ENCODE measurements at places on chromosomes 11 and 22.

DNA sequence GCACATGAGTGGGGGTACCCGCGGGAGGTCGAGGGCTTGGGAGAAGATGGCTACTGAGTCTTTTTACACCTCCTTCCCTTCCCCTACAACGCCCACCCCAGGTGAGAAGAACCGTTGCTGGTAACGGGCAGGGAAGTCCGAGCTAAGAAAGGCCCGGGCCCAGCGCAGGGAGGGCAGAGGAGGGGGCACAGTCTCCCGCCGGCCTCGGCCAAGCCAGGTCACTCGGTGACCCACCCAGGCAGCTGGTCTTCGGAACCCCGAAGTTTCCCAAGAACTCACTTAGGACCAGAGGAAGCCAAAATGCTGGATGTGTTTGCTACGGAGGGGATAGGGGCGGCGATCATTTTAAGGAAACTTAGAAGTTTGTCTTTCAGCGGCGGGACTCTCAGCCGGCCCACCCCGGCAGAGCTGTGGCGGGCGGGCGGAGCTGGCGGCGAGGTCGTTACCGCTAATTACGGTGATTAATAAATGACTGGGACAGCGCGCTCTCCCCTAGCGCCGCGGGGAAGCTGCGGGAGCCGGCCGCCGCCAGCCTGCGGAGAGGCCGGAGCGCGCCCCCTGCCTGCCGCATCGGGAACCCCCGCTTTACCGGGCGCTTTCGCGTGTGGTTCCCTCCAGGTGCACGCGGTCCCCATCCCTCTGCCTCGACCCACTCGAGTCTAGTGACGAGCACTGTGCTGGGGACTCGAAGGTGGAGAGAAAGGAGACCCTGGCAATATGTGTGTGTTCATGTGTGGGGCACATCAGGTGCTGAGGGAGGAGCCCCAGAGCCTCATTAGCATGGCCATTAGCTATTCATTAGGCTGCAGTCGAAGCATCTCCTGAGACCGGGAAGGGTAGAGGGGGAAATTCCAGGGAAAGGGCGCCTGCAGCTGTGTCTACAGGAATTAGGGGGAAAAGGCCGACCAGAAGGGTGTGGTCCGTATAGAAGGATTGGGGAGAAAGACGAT lies 945 bp downstream of the ROBO3 start:
- DNase-seq, result no peak

- no peak for DNase-seq
These were observed at the start of gene OR4D9 for GRCh38 chr11:59510941-59511589. Gene OR4D9 (plus strand): TSS chr11:59511539. CDS start chr11:59514913, 3,374 bp downstream.

DNA sequence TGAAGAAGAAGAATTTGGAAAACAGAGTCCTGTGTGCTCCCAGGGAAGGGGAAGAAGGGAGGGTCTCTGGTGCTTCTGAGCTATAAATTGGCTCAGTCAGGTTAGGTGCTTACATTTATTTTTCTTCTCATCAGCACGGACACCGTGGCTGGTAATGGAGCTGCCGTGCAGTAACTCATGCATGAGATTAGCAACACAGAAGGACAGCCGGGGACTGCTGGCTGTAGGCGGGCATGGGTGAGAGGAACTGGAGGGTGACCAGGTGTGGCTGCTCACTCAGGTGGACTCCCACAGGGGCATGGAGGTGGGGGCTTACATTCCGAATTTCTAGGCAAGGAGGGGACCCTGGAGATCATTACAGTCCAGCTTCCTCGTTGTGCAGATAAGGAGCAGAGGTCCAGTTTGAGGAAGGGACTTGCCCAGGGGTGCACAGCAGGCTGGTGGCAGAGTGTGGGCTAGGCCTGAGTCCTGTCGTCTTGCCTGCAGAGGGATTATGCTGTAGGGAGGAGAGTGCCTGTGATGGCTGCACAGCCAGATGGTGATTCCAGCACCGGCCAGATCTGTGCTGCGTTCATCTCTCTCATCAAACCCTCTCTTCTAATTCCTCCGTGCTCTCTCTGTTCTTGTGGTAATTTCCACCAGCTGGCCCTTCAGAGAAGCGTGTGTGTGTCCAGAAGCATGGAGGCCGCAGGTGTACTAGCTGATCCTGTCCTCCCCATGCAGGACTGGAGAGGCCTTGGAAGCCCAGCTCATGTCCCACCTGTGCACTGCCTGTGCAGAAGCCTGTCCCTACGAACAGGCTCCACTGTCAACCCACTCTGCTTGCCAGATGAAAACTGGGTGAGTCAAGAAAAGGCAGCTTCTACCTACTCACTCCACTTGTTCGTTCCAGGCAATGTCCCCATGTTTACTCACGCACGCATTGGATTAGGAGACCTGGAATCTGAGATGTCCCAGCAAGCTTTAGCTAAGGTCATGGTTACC lies 78.9 kb downstream of the NTM start:
- DNase-seq, result no peak

- no peak for DNase-seq
These were observed 380.0 kb downstream of the INSC start for GRCh38 chr11:15494740-15495139.

- no peak for DNase-seq
These were observed 74.2 kb downstream of the ZBTB16 start for GRCh38 chr11:114133548-114134329.

DNA sequence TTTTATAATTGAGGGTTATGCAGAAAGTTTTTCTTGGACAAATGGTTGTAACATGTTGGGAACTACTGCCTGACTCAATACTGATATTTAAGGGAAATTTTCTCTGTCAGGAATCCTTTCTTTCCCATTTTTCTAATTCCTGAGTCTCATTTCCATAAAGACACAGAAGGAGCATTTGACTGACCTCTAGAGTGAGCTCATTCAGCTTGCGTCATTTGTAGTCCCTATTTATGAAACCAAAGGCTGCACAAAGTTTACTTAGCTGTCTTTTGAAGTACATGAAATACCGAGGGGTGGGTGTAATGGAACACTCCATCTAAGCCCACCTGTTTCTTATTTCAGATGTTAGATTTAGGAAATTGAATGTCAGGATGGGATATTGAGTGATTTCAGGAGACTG lies 359.5 kb upstream of the C11orf87 start:
- no peak for DNase-seq

DNA sequence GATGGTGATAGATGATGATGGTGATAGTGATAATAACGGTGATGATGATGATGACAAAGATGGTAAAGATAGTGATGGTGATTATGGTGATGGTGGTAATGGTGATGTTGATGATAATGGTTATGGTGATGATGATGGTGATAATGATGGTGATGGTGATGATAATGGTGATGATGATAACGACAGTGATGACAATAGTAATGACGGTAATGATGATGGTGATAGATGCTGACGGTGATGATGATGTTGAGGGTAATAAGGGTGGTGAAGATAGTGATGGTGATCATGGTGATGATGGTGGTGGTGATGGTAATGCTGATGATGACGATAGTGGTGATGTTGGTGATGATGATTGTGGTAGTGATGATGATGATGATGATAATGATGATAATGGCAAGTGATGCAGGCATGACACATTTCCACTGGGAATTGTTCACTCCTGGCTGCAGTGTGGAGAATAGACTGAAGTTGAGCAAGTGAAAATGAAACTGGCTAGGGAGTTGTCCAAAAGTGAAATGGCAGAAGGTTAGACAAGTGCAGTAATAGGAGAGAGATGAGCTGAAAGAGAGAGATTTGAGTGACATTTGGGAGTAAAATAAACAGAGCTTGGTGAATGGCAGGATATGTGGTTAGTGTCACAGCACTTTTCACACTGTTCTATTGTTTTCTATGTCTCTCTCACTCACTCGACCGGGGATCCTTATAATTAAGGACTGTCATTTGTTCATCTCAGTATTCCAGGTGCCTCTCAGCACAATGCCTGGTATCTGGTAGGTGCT lies 992.5 kb downstream of the OPCML start:
- DNase-seq, result no peak

- DNase-seq, result no peak
These were observed 1727.5 kb downstream of the LRRC4C start for GRCh38 chr11:39732001-39732400.

DNA sequence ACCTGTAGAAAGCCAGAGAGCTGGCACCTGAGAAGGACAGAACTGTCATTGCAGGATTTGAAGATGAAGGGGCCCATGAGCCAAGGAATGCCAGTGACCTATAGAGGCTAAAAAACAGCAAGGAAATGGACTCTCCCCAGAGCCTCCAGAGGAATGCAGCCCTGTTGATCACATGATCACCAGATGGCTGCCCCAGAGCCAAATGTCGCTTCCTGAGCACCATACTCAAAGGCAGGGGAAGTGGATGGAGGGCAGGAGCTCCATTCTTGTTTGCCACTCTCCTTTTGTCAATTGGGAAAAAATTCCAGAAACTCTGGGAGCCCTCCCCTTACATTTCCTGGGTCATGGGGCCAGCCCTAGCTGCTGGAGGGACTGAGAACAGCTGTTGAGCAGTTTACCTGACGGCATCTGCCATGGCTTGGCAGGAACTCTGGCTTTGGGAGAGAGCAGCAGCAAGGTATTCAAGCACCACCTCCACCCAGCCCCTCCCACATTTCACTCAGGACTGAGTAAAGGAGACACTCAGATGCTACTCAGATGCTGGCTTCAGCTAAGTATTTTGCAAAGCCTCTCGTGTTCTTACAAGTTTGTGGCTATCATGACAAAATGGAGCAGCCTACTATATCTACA lies 46.9 kb downstream of the DKK3 start:
- no peak for DNase-seq

- DNase-seq, result no peak
These were observed 661.7 kb downstream of the TBC1D22A start for GRCh38 chr22:47423861-47424820.

DNA sequence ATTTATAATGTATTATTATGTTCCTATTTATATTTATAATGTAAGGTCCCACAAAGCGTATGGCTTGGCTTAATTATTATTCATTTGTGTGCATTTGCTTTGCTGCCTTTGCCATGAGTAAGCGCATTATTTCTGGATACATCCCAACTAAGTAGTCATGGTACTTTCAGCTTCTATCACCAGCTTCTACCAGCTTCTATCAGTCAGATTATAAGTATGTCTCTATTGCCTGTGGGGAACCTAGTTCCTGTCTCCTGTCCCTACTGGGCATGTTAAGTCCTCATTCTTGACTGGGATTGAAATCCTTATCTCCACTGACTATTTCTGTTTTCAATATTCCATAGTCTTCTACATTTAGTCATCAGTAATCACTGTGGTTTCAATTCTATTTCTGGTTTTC lies 33.5 kb upstream of the OR10W1 start:
- DNase-seq, result no peak

DNA sequence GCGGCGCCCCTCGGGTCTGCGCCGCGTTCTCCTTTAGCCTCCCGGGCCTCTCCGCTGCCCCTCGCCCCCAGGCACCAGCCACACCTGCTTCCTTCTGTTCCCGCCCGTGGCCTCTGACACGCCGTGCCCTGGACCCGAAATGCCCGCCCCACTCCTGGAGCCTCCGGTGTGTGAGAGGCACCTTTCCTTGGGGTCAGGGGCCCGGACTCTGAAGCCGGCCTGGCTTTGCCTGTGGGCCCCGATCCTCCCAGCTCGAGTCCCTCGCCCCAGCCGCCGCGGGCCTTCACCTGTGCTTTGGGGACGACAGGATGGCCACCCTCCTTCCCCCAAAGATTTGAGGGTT lies 661 bp upstream of the CDPF1 start:
- no peak for DNase-seq

GRCh38 chr11:2508793-2509192 lies 64.0 kb downstream of the KCNQ1 start:
- no peak for DNase-seq

DNA sequence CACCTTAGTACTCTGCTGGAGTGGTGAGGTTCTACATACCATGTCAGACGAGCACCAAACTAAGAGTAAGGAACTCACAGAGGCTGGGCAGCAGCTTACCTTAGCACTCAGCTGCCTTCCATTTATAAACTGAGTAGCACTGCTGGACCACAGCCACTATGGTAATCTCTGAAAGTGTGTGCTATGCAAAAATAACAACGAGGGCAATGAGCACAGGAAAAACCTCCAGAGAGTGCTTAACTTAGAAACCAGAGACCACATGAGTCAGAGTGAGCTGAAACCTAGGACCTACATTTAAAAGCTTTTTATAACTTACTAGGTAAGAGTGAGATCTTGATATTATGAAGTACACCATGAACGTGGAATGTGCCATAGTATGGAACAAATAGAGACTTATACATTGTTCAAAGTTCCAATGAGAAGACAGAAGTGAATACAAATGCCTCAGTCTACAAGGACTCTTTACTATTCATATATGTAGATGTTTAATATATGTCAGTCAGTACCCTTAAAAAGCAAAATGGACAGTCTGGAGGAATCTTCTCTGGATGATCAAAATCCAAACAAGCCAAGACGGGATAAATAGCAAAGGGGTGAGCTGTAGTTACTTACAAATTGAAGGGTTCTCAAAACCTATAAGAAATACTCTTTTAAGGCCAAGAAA lies 17.2 kb upstream of the CD59 start:
- no peak for DNase-seq

DNA sequence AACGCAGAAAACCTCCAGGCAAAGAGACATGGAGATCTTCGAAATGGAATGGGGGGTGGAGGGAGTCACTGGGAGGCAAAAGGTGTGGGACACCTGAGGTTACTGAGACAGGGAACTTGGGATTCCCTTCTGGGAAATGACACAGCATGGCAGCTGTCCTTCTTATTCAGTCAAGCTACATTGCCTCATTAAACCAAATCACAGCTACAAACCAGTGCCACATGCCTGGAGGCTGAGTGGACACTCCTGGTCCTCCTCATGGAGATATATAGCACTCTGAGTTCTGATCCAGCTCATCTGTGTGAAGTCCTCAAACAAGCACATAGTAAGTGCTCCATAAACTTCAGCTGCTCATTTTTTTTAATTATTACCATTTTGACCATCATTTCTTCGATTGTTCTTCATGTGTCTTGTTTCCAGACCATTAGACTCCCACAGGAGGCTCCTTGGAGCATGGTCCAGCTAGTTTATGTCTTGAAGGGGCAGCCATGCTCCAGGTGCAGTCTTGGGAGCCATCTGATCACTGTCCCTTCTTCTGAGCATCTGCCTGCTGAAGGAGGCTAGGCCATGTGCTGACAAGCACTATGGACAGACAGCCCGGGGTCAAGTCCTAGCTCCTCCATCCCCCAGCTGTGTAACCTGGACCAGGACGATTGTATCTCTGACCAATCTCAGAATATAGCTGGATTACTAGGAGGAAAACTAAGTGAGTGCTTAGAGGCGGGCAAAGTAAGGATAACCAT lies 9.7 kb upstream of the FXYD2 start:
- no peak for DNase-seq
